Heart left ventricle (tissue), 16 donors: ENCODE measurements at places on chromosomes 5 and 9. TPM values are rescaled to one million over a fixed set of nuclear protein-coding genes. Genes with fewer than 3 reads are reported as not detected.
A peak's percentile ranks its signal among the peaks of the same experiment; 100 is the strongest.

Gene NUTM2F
- not detected for polyA plus RNA-seq

Gene PAPPA
- 2.5 TPM for polyA plus RNA-seq

Gene ACSL6
- polyA plus RNA-seq: 0.33 TPM

Gene BTNL9
- 88.2 TPM for polyA plus RNA-seq

Gene MYOZ3
- 1.2 TPM for polyA plus RNA-seq

Gene ADGRD2
- not detected for polyA plus RNA-seq

Gene ZNF879
- polyA plus RNA-seq: 2.8 TPM

Gene AGXT2
- polyA plus RNA-seq: not detected

Gene PPP3R2
- polyA plus RNA-seq: not detected

DNA sequence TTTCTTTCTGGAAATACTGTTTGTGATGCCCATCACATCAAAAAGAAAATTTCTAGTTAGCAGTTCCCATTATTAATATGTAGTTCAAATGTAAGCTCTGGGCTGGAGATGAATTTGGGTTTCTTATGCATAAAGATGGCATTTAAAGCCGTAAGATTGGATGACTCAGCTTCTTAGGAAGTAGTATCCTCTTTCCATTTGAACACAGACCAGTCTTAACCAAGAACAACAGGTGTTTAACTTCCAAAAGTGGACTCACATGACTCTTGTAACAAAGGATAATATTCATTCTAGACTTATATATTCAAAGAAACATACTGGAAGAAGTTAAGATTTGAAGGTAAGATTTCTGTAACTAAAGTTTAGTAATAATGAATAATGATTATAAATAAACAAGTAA, 330.5 kb downstream of the TLR4 start:
- DNase-seq: no peak

GRCh38 chr9:75499812-75500211, 390.7 kb upstream of the PCSK5 start:
- no peak for DNase-seq

DNA sequence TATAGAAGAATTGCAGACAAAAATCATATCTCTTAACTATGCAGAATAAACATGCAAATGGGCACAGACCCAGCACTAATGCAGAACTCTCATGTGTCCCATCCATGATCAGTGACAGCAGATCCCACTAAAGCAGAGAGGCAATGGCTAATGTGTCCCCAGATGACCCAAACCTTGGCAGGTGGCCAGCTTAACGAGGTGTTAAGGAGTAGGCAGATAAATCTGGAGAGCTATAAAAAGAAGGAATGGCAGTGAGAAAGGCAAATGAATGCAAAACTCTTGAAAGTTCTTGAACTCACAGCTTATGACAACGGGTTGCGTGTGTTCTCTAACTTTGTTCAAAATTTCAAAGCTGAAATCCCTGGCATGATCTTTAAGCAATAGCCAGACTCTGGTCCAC, 265.4 kb downstream of the RASEF start:
- DNase-seq: peak; percentile 56

DNA sequence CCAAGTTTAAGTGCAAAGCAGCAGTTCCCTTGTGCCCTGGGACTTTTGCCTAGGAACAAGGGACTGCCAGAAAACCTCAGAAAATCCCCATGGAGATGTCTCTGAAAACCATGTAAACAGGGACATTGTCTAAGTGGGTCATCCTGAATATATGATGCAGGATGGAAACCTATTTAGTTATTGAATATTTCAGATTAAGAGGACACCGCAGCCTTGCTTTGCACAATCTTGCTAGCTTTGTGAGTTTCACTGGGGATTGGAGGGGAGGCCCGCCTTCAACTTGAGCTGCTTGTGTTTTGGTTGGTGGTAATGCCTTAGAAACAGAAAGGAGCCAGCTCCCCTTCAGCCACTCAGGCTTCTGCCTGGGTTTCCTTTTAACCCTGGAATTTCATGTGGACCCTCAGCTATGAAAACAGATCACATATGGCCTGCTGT, 112.8 kb downstream of the C9orf152 start:
- DNase-seq: no peak

DNA sequence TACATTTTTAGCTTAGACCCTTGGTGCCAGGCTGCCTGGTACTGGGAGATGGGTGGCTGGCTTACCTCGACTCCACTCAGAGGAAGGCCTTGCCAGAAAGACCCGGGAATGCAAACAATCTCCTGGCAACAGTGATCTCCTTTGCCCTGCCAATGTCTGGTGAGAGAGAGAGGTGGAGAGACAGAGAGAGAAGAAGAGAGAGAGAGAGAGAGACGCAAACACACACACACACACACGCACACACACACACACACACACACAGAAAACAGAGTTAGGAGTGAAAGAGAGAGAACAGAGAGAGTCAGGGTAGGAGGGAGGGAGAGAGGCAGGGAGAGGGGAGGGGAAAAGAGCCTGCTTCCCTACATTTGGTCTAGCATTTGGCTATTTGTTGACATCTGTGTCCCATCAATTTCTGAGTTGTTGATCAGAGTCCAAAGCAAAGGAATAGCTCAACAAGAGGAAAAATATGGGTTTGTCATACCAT, 181.6 kb upstream of the MAP1B start:
- DNase-seq: peak; percentile 61

- no peak for DNase-seq
Observed at GRCh38 chr5:139204196-139204595, 6.0 kb upstream of the SIL1 start.

- no peak for DNase-seq
Observed at GRCh38 chr5:168171901-168172759, 119.3 kb upstream of the WWC1 start.

DNA sequence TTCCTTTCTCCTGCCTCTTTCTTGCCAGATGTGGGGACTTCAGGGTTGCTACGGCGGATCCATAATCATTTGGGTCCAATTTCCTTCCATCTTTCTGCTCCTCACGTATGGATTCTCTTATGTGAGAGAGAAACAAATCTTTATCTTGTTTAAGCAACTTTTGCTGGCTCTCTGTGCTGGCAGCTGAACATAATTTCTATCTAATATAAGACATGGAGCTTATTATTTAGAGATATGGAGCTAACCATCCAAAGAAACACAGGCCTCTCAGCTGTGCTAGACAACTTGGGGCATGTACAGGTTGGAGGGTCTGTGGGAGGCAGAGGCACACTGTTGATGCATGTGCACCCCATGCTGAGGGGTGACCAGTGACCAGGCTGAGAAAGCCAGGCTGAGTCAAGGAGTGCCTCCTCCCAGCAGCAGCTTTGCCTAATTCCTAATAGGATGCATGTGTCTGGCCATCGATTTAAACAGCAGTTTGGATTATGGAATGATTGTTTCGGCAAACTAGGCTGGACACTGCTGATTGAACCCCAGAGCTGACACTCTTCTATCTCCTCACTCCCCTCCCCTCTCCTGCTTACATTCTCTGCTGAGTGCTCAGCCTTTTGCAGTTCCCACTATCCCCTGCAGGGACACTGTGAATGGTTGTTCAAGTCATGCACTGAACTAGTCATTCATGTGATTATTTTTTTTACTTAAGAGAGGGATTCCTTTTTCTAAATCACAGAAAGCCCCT, 195.8 kb downstream of the ERCC6L2 start:
- DNase-seq: no peak

GRCh38 chr9:132806723-132807421, 71.2 kb downstream of the AK8 start:
- DNase-seq: no peak

GRCh38 chr5:60698336-60698735, 1.6 kb downstream of the DEPDC1B start:
- DNase-seq: no peak

- DNase-seq: peak; percentile 76
Observed at GRCh38 chr9:111525056-111525977, at the start of gene ZNF483. TSS of gene ZNF483 (plus strand) at chr9:111525179. CDS start at chr9:111527396, 2,217 bp downstream.

DNA sequence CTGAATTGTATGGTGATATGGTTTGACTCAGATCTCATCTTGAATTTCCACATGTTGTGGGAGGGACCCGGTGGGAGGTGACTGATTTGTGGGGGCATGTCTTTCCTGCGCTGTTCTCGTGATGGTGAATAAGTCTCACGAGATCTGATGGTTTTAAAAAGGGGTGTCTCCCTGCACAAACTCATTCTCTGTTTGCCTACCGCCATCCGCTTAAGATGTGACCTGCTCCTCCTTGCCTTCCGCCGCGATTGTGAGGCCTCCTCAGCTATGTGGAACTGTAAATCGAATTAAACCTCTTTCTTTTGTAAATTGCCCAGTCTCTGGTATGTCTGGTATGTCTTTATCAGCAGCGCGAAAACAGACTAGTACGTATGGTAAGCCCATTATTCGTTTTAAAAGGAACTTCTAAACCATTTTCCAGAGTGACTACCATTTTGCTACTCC, 48.7 kb downstream of the SLC36A1 start:
- DNase-seq: no peak

DNA sequence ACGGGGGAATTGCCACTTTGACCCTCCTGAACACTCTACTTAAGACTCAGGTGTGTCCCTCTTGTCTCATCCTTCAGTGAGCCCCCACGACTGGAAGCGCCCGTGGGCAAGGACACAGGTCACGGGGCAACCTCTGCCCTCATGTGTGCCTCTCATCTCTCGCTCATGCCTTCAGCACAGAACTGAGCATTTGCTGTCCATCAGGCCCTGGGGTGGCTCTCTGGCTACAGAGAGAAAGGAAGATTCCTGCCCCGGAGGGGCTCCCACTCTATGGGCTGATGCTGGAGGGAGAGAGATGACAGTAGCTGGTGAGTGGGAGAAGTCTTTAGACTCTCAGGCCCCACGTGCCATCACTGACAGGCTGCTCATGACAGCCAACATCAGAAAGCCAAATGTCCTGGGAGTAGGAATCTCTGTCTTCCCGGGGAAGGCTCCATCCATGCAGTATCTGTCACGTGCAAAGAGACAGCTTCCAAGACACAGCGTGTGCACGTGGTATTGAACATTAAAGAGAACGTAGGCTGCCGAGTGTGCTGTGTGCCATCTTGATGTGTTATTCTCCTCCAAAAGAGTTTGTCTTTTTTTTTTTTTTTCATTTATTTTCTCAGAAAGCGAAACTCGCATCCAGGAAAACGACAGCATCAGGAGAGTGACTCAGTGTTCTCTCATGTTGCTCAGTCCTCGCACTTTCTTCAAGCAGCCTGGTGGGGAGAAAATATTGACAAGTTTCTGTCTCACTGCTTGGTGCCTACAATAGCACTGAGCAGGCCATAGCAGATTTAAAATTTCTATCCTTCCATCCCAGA, 190.5 kb downstream of the GAS1 start:
- DNase-seq: no peak

- DNase-seq: no peak
Observed at GRCh38 chr5:134209477-134210245, 16.2 kb downstream of the PPP2CA start.

- no peak for DNase-seq
Observed at GRCh38 chr5:31193116-31193515, 370 bp upstream of the CDH6 start.

DNA sequence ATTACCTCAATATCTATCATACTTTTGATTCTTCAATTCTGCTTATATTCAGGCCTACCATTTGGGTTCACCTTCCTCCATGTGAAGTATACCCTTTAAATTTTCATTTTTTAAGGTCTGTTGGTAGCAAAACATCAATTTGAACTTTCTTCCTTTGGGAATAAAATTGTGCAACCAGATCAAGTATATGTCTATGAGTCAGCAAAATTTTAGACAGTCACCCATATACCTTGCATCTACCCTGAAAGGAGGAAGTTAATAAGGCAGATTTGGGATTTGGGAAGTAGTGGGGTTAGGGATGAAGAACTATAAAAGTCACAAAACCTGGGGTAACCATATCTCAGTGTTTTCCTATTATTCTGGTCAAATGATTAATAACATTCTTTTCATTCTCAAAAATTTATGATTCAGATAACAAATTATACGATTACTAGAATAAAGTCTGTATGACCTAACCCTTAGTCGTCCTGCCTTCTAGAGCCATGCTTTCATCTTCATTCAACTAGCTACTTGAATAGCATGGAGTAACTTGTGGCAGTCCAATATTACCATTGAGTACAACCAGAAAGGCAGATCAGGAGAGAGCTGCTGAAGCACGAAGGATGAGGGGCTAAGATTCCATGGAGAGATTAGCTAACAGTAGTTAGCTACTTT, 2.8 kb upstream of the IL33 start:
- no peak for DNase-seq

GRCh38 chr5:96079075-96079474, 117.4 kb upstream of the ELL2 start:
- no peak for DNase-seq

- no peak for DNase-seq
Observed at GRCh38 chr5:138824924-138825863, 49.9 kb downstream of the LRRTM2 start.

DNA sequence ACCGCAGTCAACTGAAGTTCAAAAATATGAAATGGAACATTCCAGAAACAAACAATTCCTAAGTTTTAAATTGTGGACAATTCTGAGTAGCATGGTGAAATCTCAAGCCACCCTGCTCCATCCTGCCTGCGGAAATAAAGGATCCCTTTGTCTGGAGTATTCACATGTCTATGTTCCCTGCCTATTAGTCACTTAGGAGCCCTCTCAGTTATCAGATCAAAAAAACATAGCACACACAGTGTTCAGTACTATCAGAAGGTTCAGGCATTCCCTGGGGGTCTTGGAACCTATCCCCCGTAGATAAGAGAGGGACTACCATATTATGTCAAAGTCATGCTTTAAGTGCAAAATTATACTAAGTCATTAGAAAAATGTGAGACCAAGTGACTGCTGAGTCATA, 300.8 kb downstream of the SEMA5A start:
- DNase-seq: no peak

DNA sequence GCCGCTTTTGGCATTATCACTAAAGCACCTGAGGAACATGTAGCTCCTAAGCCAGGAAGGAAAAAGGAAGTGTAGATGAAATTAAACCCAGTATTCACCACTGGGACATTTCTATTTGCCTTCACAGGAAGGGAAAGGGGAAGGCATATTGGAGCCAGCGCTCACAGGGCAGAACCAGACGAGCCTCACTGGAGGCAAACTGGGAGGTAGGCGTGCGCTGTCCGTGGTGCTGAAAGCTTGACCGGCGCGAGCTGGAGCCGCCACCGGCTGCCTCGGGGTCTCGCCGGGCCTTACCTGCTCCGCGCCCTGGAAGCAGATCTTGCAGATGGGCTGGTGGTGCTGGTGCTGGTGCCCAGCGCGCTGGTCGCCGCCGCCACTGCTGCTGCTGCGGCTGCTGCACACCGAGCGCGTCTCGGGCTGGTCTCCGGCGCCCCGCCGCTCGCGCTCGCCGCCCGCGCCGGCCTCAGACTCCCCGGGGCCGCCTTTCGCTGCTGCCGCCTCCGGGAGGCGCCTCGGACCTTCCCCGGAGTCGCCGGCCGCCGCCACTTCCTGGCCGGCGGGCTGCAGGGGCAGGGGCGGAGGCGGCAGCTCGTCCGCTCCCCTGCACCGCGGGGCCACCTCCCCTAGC, 732 bp downstream of the MARCHF11 start:
- peak; percentile 82 for DNase-seq
